ENCODE measurements at places on chromosomes 2 and 18. TPM values are rescaled to one million over a fixed set of nuclear protein-coding genes. Genes with fewer than 3 reads are reported as not detected.

The DSG1 gene
- not detected for total RNA-seq

The MYOM1 gene
- 0.15 TPM for total RNA-seq

The CYB5A gene
- total RNA-seq: 109 TPM

The OTX1 gene
- 0.29 TPM for total RNA-seq

The WDR12 gene
- 22.3 TPM for total RNA-seq

The FTCDNL1 gene
- 3.3 TPM for total RNA-seq

Measured in smooth muscle cell of trachea (primary cell).